ENCODE measurements at places on chromosomes 13 and 19.

DNA sequence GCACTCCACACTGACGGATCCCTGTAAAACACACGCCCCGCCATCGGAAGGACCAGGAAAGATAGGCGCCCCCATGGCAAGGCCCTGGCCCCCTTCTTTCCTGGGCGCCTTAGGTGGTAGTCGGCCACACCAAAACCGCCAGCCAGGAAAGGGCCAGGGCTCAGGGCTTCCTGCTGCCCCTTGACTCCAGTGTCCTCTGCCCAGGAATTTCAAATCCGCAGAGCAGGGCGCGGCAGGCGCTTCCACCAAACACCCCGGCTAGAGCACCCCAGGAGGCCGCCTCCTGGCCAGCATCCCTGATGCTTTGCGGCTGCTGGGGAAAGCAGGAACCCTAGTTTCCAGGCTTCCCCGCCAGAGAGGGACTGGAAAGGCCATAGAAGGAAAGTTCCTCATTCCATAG lies 57.5 kb downstream of the ZNF726 start:
- DNase-seq: no peak

DNA sequence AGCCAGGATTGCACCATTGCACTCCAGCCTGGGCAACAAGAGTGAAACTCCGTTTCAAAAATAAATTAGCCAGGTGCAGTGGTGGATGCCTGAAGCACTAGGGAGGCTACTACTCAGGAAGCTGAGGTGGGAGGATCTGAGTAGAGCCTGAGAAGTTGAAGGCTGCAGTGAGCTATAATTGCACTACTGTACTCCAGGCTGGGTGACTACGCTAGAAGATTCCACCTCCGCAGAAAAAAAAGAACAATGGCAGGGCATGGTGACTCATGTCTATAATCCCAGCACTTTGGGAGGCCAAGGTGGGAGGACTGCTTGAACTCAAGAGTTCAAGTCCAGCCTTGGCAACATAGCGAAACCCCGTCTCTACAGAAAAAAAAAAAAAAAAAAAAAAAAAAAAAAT lies 20.5 kb downstream of the HAUS8 start:
- DNase-seq: no peak

- DNase-seq: no peak
Observed at GRCh38 chr13:66693656-66694055, 536.5 kb downstream of the PCDH9 start.

GRCh38 chr13:31951215-31951678 lies 80.3 kb upstream of the FRY start:
- no peak for DNase-seq

- DNase-seq: no peak
Observed at GRCh38 chr19:15291089-15291488, 41.2 kb downstream of the BRD4 start.

DNA sequence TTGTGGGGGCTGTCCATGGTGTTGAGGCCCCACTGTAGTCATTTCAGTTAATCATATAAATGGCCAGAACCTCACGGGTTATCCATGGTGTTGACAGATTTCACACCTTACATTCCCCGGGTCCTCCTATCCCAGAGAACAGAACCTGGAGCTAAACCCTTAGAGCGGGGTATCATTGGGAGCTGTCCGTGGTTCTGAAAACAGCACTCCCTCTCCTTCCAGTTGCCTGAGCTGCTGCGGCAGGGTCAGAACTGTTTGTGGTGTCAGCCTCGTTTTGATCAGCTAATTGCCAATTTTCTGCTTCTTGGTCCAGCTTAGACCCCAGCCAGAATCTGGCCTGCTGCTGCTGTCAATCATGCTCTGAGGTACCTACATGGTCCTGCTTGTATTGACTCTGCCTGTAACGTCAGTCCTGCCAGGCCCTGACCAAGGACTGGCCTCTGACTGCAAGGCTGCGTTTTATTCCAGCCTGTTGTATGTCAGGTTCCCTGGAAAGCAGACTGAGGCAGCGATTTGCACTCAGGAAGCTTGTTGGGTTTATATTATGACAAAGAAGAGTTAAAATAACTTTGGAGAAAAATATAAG lies 55.8 kb upstream of the KCTD15 start:
- no peak for DNase-seq

- DNase-seq: no peak
Observed at GRCh38 chr19:14473978-14474578, 1.1 kb downstream of the PTGER1 start.

- DNase-seq: no peak
Observed at GRCh38 chr13:97953376-97953970, at the start of gene IPO5. TSS of gene IPO5 (plus strand) at chr13:97953675. CDS start at chr13:97976697, 23,022 bp downstream.

- DNase-seq: no peak
Observed at GRCh38 chr13:110985541-110985940, 70.7 kb upstream of the ANKRD10 start.

- no peak for DNase-seq
Observed at GRCh38 chr13:30581582-30581981, 36.1 kb upstream of the USPL1 start.

GRCh38 chr13:104976986-104977385 lies 1558.5 kb downstream of the EFNB2 start:
- no peak for DNase-seq

- DNase-seq: no peak
Observed at GRCh38 chr13:85166891-85167290, 632.3 kb downstream of the SLITRK6 start.

- no peak for DNase-seq
Observed at GRCh38 chr13:75639454-75639853, 3.3 kb downstream of the LMO7 start.

DNA sequence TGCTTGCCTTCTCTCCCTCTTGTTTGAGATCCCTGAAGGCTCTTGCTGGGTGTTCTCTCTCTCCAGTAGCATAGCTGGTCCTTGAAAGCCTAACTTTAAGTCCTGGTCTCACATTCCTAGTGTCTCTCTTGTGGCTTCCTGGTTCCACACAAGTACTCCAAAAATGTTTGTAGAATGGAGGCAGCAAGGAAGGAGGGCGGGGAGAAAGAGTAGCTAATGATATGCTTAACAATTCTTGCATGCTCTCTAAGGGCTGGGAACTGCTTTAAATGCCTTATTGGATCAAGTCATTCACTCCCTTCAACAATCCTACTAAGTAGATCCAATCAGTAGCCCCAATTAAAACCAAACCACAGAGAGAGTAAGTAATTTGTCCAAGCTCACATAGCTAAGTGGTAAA lies 357.3 kb downstream of the KLF5 start:
- no peak for DNase-seq
